ENCODE measurements at places on chromosomes 13 and 19. TPM values are rescaled to one million over a fixed set of nuclear protein-coding genes. Genes with fewer than 3 reads are reported as not detected.

- DNase-seq: no peak
These were observed 745.3 kb downstream of the GPC5 start for GRCh38 chr13:92143766-92144165.

GRCh38 chr19:13181747-13182388 lies 31.7 kb downstream of the IER2 start:
- no peak for DNase-seq

IGSF23 gene
- total RNA-seq: not detected

AKAP8 gene
- total RNA-seq: 28.1 TPM

PCDH8 gene
- not detected for total RNA-seq

C13orf42 gene
- not detected for total RNA-seq

DNA sequence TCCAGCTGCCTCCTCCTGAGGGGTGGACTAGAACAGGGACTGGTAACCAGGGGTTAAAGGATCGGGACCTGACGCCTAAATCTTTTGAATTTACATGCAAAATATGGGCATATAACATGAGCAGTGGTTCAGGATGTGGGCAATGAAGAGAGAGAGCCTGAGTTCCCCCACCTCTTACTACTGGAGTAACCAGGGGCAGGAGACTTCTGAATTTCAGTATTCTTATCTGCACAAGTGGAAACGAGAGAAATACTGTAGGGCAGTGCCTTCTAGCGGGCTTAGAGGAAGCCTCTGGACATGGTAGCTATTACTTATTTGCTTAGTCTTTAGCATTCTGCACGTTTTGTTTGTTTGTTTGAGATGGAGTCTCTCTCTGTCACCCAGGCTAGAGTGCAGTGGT lies 26.3 kb downstream of the BCAT2 start:
- no peak for DNase-seq

ATXN8OS gene
- total RNA-seq: not detected

DNA sequence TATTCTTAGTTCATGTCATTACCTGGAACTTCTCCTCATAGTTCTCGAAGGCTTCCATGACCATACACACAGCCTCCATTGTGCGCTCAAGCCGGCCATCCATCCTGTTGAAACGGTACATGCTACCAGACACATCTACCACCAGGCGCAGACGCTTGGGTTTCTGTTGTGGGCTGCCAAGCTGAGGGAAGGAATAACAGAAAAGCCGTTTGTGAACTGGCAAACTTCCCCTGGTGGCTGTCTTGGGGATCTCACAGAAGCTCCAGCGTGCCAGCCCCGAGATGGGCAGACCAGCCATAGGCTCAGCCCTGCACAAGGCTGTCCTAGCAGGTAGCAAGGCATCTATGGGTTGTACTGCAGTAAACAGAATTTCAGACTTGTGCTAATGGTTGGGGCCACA lies 130.1 kb downstream of the RGCC start:
- DNase-seq: no peak

GRCh38 chr13:114096811-114097211 lies 35.6 kb downstream of the RASA3 start:
- no peak for DNase-seq

GFY gene
- total RNA-seq: not detected

- no peak for DNase-seq
These were observed 411.8 kb downstream of the ZNF536 start for GRCh38 chr19:30783936-30784335.

GNG14 gene
- not detected for total RNA-seq

DNA sequence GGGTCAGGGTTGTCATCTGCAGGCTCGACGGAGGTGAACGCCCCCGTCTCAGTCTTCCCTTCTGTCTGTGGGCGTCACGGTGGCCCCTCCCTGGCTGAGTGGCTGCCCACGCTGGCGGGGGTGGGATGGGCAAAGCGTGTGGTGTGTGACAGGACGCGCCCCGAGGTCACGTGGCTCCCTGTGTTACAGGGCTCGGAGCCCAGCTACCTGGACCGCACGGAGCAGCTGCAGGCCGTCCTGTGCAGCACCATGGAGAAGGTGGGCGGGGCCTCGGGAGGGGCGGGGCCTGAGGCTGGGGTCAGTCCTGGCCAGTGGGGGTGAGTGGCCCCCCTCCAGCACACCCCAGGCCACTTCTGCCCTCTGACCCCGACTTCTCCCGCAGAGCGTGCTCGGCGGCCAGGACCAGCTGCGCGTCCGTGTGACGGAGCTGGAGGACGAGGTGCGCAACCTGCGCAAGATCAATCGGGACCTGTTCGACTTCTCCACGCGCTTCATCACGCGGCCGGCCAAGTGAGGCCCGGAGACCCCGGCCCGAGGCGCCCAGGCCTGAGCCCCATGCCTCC lies 6.3 kb upstream of the GRIN3B start:
- DNase-seq: no peak

GRCh38 chr13:71864986-71865873 lies 1.8 kb downstream of the DACH1 start:
- no peak for DNase-seq

ZNF284 gene
- 0.65 TPM for total RNA-seq

PSPN gene
- 0.82 TPM for total RNA-seq

PEAK3 gene
- total RNA-seq: 1.2 TPM

DNA sequence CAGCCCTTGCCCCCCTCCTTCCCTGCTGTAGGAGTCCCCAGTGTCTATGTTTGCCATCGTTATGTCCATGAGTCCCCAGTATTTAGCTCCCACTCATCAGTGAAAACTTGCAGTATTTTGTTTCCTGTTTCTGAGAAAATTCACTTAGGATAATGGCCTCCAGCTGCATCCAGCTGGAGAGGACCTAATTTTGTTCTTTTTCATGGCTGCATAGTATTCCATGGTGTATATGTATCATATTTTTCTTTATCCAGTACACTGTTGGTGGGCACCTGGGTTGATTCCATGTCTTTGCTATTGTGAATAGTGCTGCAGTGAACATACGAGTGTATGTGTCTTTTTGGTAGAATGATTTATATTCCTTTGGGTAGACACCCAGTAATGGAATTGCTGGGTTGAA lies 18.0 kb upstream of the POP4 start:
- no peak for DNase-seq

DNA sequence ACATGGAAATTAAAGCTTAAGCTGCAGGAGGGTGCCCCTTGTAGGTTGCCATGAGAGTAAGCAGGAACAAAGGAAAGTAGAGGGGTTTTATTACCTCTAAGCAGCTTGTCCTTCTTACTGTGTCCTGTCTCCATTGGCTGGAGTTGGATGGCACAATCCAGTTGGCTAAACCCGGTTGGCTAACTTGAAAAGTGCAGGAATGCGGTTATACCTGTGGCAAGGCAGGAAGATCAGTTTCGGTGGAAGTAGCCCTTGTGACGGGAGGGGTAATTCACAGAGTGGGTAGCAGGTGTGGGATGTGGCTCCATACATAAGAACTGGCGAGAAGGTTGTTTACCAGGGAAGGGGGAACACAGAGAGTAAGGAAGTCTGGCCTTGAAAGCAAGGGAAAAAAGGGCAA lies 3.2 kb downstream of the ZNF726 start:
- no peak for DNase-seq

- no peak for DNase-seq
These were observed 4.0 kb downstream of the COL4A1 start for GRCh38 chr13:110302997-110303396.

CYP2A7 gene
- total RNA-seq: not detected

DNA sequence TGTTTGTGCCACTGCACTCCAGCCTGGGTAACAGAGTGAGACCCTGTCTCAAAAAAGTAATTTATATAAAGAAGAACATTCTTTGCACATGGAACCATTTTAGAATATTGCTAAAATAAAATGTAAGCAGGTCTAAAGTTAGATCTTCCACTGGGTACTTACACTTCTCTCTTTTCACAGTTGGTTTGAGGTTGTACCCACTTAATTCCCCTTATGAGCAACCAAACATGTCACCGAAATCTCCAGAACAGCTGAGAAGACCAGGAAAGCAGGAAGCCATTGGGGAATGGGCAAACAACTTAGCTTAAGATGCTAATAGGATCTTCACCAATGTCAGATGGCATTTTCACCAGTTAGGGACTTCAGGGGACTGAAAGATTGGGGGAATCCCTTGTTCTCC lies 18.8 kb downstream of the NLRP4 start:
- DNase-seq: no peak

DNA sequence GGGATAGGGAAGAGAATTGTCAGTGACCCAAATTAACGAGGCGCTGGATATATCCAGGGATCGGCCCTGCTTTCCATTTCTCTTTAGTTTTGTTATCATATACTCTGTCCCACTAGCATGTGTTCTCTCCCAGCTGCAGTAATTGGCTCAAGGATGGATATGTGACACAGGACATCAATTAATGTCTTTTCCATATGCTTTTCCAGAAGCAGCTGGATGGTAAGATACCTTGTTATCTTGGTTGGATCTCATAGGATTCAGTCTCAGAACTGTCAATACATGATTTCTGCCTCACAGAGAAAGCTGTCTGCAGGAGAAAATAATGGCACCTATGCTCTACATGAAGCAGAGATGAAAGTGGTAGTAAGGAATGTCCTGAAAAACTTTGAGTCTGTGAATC lies 157.1 kb upstream of the SPRY2 start:
- DNase-seq: no peak

CERS1 gene
- total RNA-seq: not detected

STAP2 gene
- 18.8 TPM for total RNA-seq

DNA sequence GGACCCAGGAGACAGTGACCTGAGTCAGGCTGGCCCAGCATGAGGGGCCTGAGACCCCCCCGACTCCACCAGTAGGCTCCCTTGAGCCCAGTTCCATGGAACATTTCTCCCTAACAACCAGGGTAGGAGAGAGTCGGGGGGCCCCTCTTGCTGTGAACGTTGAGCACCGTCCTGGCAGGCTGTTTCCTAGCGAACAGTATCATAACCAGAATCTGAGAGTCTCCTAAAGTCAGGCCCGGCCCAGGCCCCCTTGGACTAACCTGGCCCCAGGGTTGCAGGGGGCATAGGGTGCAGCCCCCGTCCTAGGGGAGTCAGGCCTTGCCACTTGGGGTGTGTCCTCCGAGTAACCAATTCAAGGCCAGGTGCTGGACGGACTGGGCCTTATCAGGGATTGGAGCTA lies 13.7 kb downstream of the TMEM150B start:
- no peak for DNase-seq

DNA sequence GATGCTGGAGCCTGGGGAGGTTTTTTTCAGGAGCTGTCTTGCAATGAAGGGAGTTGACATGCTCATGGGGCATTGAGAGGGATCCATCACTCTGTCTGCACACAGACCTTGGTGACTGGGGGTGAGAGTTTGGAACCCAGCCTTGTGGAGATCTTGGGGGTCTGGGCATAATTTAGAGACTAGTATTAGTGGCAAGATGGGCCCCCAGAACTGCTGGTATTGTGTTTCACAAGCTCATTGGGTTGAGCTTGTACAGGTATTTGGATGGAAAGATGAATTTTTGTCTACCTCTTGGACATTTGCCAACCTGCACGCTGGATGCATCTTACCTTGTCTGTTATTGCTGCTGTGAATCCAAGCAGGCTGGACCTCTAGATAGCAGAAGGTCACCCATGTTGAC lies at the start of gene OR2Z1:
Gene OR2Z1 (plus strand): TSS at position 301 of the 400 bp plus-strand sequence. CDS start 9,395 bp downstream, outside the sequence.
- DNase-seq: no peak

- no peak for DNase-seq
These were observed 157.5 kb upstream of the SPRY2 start for GRCh38 chr13:80498433-80498832.

DNA sequence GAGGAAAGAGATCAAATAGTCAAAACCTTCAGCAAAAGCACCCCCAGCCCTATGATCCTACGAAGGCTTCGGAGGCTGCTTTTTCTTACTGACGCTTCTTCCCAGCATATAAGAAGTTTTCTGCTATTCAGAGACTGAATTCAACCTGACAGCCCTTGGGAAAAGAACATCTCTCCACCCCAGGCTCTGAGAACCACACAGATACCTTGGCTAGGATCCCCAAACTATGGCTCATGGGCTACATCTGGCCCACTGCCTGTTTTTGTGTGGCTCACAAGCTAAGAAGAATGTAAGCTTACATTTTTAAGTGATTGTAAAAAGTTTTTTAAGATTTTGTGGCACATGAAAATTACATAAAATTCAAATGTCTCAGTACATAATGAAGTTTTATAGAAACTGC lies 3.0 kb downstream of the SLC15A1 start:
- no peak for DNase-seq

AMER2 gene
- total RNA-seq: 0.95 TPM

- no peak for DNase-seq
These were observed 2.7 kb upstream of the TEX29 start for GRCh38 chr13:111317571-111318345.

SOX1 gene
- not detected for total RNA-seq

GRCh38 chr19:7603919-7604318 lies 8.3 kb downstream of the CAMSAP3 start:
- DNase-seq: no peak

BCL3 gene
- 57.2 TPM for total RNA-seq

EFNB2 gene
- 27.5 TPM for total RNA-seq

DNA sequence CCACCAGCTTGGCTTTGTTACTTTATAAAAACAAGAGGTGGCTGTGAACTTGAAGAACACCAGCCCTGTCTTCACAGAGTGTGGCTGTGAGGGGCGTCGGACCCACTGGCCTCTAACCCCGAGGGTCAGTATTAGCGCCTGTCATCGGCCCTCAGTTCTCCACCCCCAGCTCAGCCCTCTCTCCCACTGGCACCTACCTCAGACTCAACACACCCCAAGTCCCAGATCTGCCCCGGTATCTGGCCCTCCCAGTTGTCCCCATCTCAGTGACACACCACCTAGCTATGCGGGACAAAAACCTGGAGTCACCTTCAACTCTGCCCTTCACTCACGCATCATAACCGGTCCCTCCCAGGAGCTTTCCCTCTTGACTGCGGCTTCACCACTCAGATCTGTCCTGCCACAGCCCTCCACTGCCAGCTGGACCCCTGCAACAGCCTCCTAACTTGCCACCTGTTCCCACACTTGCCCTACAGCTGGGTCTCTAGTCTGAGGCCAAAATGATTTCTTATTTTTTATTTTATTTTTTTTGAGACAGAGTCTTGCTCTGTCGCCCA lies 45.4 kb downstream of the PEPD start:
- DNase-seq: no peak

DNA sequence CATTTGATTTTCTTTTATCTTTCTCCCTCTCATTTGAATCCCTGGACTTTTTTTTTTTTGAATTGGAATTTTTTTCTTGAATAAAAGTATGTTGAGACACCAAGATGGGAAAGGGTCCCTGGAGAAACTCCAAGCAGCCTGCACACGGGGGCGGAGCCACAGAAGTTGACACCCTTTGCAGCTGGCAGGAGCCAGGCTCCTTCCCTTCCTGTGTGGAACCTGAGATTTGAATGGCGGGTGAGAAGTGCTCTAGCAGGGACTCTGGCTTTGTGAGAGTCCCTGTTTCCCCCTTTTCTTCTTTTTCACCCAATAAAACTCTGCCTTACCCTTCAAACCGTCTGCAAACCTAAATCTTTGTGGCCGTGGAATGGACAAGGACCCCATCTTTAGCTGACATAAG lies 1381.0 kb upstream of the MIR17HG start:
- DNase-seq: no peak

GRCh38 chr13:33232883-33233282 lies 52.7 kb downstream of the STARD13 start:
- DNase-seq: no peak

Measured in omental fat pad (tissue), 4 donors.